ENCODE measurements at places on chromosomes 7 and 10. TPM values are rescaled to one million over a fixed set of nuclear protein-coding genes. Genes with fewer than 3 reads are reported as not detected.

Gene KLHL7
- 32.0 TPM for total RNA-seq

Gene SPDYE9
- total RNA-seq = not detected

Gene CLDN12
- 9.5 TPM for total RNA-seq

Gene ETV1
- total RNA-seq = 15.2 TPM

Gene CCDC172
- total RNA-seq = not detected

Gene SPDYE16
- total RNA-seq = not detected

Gene CAMK1D
- total RNA-seq = 2.0 TPM

Gene CFAP58
- 1.7 TPM for total RNA-seq

Gene CTAGE15
- total RNA-seq = not detected

GRCh38 chr7:157014635-157015555 lies 4.4 kb upstream of the MNX1 start:
- DNase-seq = no peak

GRCh38 chr10:30247704-30248103 lies 101.4 kb downstream of the MTPAP start:
- DNase-seq = no peak

DNA sequence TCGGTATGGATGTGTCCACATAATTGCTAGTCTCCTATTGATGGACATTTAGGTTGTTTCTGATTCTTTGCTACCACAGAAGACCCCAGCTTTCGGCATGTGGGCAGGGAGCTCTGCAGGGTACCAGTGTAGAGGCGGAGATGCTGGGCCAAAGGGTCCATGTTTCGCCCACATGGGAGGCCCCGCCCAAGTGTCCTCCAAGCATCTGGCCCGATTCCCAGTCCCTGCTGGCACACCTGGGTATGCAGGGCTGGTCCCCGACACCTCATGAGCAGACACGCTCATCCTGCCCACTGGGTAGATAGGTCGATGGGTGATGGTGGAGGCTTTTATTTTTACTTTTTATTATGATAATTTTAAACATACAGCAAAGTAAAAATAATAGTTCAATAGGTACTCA lies 19.4 kb upstream of the TBRG4 start:
- no peak for DNase-seq

GRCh38 chr7:17600340-17600752 lies 301.9 kb downstream of the AHR start:
- DNase-seq = peak; percentile 33

- no peak for DNase-seq
Observed at GRCh38 chr7:12296051-12296570, 85.0 kb downstream of the TMEM106B start.

DNA sequence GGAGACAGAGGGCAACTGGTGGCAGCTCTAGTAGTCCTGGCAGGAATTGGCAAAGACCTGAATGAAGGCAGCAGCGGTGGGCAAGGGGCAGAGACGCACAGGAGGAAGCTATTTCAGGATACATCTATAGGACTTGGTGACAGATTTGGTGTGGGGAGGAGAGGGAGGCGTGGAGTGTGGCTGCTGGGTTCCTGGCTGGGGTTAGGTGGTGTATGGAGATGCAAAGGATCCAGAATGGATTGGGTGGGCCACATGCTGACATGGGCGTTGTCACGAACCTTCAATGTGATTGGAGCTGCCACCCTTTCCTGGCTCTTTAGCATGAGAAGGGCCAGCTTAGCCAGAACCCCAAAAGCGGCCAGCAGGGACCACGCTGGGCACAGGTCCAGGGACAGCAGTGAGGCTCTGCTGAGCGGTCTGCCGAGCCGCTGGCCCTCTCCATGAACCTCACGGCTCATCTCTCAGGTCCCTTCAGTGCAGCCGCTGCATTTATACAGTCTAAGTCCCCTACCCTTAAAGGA lies 10.2 kb upstream of the ADCY1 start:
- no peak for DNase-seq

- no peak for DNase-seq
Observed at GRCh38 chr10:119197921-119198320, 9.4 kb upstream of the GRK5 start.

DNA sequence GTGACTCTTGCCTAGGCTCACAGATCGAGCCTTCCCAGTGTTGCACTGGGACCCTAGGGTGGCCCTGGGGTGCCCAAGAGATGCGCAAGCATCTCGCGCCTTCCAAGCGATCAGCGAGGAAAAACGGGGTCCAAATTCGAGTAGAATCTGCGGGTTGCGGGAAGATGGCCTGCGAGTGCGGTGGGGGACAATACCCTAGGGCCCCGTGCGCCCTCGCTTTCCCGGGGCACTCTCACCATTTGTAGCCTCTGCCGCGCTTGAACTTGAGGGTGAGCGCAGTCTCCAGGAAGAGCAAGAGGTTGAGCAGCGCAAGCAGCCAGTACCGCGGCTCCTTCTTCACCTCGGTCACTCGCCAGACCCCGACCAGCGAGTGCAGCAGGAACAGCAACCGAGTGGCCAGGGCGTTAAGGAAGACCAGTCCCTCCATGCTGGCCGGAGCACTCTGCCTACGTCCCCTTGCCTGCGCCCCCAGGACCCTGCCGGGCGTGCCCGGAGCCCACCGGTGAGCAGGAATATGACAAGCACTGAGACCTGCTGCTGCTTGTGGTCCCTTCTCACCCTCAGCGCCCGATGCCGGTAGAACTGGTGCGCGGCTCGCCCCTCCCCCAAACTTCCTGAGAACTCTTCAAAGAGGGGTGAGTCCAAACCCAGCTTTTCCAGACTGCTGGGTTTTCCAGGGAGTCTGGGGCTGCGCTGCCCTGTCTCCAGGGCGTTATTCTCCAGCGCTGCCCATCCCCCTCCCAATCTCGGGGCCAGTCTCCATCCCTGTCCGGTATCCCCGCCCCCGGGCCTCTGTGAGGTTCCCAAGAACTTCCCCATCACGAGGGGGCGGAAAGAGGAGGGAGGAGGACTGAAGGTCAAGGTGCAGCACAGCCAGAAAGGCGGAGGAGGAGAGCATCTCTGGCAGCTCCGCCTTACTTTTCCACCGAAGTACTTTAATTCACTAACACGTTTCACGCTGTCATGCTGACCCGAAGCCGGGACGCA lies at the start of gene TMEM26:
TSS of gene TMEM26 (minus strand) at position 727 of the 987 bp plus-strand sequence. CDS start at position 427, 300 bp downstream.
- DNase-seq = no peak

Measured in glomerular endothelial cell (primary cell).